ENCODE measurements at places on chromosomes 2 and 18. TPM values are rescaled to one million over a fixed set of nuclear protein-coding genes. Genes with fewer than 3 reads are reported as not detected.

DNA sequence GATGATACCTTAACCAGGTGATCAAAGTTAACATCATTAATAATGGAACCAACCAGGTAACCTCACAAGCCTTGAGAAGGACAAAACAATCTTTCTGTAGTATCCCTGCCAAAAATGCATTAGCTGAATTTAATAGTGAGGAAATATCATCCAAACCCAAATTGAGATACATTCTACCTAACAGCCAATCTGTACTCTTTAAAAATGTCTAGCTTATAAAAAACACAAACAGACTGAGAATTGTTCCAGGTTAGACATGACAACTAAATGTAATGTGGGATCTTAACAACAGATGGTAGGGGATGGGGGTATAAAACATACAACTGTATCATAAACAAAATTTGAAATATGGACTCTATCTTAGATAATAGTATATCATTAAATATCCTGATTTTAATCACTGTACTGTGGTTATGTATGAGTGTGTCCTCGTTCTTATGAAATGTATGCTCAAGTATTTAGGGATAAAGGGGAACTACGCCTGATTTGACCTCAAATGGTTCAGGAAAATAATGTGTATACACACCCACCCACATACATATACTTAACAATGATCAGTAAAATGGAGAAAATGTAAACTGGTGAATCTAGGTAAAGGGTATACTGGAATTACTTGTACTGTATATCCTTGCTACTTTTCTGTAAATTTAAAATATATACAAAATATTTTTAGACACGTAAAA lies 1.7 kb downstream of the FANCL start:
- no peak for DNase-seq
- no peak overlapping the region for H3K4me3 ChIP-seq
- no peak overlapping the region for H3K27ac ChIP-seq
- no peaks in the 10 kb centered on the region for H3K27me3 ChIP-seq

DNA sequence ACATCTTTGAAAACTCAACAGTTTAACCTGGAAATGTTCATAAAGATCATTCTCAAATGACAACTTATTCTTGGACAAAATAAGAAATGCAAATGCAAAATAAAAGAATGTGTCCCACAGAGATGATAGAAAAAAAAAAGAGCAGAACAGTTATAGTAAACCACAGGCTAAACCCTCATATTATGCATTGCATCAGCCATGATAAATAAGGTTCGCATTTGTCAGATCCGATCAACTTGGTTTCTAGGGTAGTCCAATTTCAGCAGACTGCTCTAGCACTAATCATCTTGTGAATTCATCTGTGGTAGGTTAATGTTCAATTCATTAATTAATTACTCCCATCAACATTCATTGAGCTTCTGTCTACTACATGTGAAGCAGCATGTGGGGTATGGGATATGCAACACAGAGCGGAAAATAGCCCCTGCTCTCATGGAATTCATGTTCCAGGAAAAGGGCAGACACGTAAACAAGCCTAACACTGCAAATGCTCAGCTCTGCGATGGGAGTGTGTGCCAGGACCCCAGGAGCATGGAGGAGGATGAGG lies 316.2 kb upstream of the REV1 start:
- H3K27me3 ChIP-seq, result no peaks in the 10 kb centered on the region
- H3K36me3 ChIP-seq, result no peaks in the 10 kb centered on the region
- H3K4me1 ChIP-seq, result no peaks in the 10 kb centered on the region
- no peak overlapping the region for H3K27ac ChIP-seq
- H3K4me3 ChIP-seq, result no peak overlapping the region

- peak overlapping the region; percentile 4 for H3K4me3 ChIP-seq
- no peaks in the 10 kb centered on the region for H3K4me1 ChIP-seq
- H3K27ac ChIP-seq, result no peak overlapping the region
These were observed 5.5 kb upstream of the SFT2D3 start for GRCh38 chr2:127695491-127696472.

GRCh38 chr18:49051311-49051967 lies 100.7 kb upstream of the SMAD7 start:
- no peaks in the 10 kb centered on the region for H3K36me3 ChIP-seq
- no peaks in the 10 kb centered on the region for H3K27me3 ChIP-seq
- DNase-seq, result no peak
- H3K4me3 ChIP-seq, result no peak overlapping the region
- no peaks in the 10 kb centered on the region for H3K4me1 ChIP-seq

- H3K36me3 ChIP-seq, result no peaks in the 10 kb centered on the region
- no peak overlapping the region for H3K27ac ChIP-seq
- H3K4me3 ChIP-seq, result no peak overlapping the region
- no peak for DNase-seq
These were observed 32.6 kb downstream of the BCL2 start for GRCh38 chr18:63286926-63287325.

GRCh38 chr2:88329815-88330603 lies 122.5 kb downstream of the FOXI3 start:
- no peaks in the 10 kb centered on the region for H3K4me1 ChIP-seq
- no peak overlapping the region for H3K27ac ChIP-seq
- peak; percentile 11 for DNase-seq
- H3K4me3 ChIP-seq, result no peak overlapping the region

DNA sequence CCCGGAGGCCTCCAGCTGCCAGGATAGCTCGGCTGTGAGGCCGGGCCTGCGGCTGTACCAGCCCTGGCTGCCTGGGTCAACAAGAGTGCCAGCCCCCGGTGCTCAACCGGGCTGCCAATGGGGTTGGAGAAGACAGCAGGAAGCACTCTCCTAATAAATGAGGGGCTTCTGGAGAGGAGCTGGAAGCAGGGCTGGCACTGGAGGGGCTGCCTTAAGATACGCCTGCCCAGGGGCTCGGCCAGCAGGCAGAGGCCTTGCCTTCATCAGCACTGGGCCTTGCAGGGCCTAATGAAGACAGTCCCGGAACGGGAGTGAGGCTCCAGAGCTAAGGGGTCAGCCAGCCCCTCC lies 73.6 kb downstream of the TEX51 start:
- H3K27ac ChIP-seq, result no peak overlapping the region
- H3K4me3 ChIP-seq, result no peak overlapping the region
- H3K36me3 ChIP-seq, result no peaks in the 10 kb centered on the region
- peaks cover 3% of the 10 kb centered on the region for H3K4me1 ChIP-seq
- no peaks in the 10 kb centered on the region for H3K27me3 ChIP-seq

Gene TPO
- total RNA-seq, result 0.31 TPM

Gene SH2D6
- 0.74 TPM for total RNA-seq

Gene CFC1
- total RNA-seq, result not detected

- H3K27me3 ChIP-seq, result no peaks in the 10 kb centered on the region
- no peak for DNase-seq
- H3K4me3 ChIP-seq, result no peak overlapping the region
- H3K36me3 ChIP-seq, result no peaks in the 10 kb centered on the region
- H3K4me1 ChIP-seq, result no peaks in the 10 kb centered on the region
These were observed 132.5 kb upstream of the SLC8A1 start for GRCh38 chr2:40584432-40584831.

Gene PDE1A
- 5.5 TPM for total RNA-seq

Gene CTAGE1
- total RNA-seq, result not detected

- H3K27ac ChIP-seq, result no peak overlapping the region
- no peaks in the 10 kb centered on the region for H3K27me3 ChIP-seq
- no peak overlapping the region for H3K4me3 ChIP-seq
- peaks cover 11% of the 10 kb centered on the region for H3K4me1 ChIP-seq
These were observed 142.0 kb downstream of the COL6A3 start for GRCh38 chr2:237271698-237272652.

Gene HOXD10
- not detected for total RNA-seq

DNA sequence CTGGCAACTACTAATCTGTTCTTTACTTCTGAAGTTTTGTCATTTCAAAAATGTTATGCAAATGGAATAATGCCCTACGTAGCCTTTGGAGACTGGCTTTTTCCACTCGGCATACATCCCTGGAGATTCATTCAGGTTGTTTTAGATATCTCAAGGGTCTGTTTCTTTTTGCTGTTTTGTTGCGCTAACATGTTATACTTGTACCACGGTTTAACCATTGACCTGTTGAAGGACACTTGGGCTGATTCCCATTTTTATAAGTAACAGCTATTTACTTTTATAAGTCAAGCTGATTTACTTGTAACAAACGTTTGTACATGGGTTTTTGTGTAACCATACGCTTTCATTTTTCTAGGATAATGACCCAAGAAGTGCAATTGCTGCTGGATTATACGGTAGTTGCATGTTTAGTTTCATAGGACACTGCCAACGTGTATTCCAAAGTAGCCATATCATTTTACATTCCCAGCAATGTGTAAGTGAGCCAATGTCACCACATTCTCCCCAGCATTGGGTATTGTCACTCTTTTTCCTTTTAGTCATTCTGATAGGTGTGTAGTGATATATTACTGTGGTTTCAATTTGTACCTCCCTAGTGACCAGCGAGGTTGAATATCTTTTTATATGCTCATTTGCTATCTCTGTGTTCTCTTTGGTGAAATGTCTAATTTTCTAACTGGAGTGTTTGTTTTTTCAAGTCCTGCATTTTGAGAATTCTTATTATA lies 36.5 kb upstream of the STAT4 start:
- H3K36me3 ChIP-seq, result no peaks in the 10 kb centered on the region
- no peak overlapping the region for H3K4me3 ChIP-seq
- H3K4me1 ChIP-seq, result no peaks in the 10 kb centered on the region
- no peak overlapping the region for H3K27ac ChIP-seq

GRCh38 chr18:12049978-12050811 lies 43.4 kb upstream of the ANKRD62 start:
- no peaks in the 10 kb centered on the region for H3K4me1 ChIP-seq
- DNase-seq, result no peak
- H3K4me3 ChIP-seq, result no peak overlapping the region
- H3K27me3 ChIP-seq, result no peaks in the 10 kb centered on the region
- H3K36me3 ChIP-seq, result no peaks in the 10 kb centered on the region

Gene NAT8
- total RNA-seq, result not detected

DNA sequence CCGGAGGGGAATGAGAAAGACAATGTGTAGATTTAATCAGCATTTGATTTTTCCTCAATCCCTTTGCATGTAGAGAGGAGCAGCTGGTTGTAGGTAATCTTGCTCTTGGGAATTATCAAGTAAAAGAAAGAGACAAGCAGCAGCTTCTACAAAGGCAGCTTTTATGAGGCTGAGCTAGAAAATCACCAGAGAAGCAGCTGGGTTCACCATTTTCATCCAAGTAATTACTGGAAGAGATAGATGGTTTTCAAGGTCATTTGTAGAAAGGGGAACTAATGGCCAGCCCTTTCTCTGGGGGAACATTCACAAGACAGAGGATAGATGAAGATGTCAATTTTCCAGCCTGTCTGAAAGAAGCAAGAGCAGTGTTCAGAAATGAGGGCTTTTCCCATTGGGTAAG lies 113.0 kb downstream of the RND3 start:
- H3K27ac ChIP-seq, result no peak overlapping the region
- H3K4me1 ChIP-seq, result no peaks in the 10 kb centered on the region
- H3K4me3 ChIP-seq, result no peak overlapping the region
- no peaks in the 10 kb centered on the region for H3K36me3 ChIP-seq
- H3K27me3 ChIP-seq, result no peaks in the 10 kb centered on the region

GRCh38 chr2:90069290-90069894 lies 1377.9 kb downstream of the RPIA start:
- no peak for DNase-seq
- H3K27me3 ChIP-seq, result no peaks in the 10 kb centered on the region
- H3K27ac ChIP-seq, result no peak overlapping the region
- no peak overlapping the region for H3K4me3 ChIP-seq

DNA sequence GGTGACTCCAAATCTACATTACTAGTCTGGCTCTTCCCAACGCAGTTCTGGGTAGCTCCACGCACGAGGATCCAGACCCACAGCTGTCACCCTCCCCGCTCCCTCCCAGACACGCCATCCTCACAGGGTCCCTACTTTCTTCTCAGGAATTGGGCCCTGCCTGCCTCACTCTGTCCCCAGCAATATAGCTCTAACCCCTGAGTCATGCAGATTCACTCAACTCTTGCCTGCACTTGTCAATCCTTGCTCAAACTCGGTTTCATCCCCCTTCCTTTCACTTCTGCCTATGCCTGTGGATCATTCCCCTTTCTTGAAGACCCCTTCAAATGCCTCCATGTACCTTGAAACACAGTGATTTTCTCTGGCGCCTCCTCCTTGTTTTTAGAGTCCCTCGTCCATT lies 5.0 kb downstream of the ST8SIA5 start:
- H3K4me3 ChIP-seq, result no peak overlapping the region
- peaks cover 8% of the 10 kb centered on the region for H3K4me1 ChIP-seq
- no peak for DNase-seq
- H3K27ac ChIP-seq, result no peak overlapping the region
- peaks cover 28% of the 10 kb centered on the region for H3K27me3 ChIP-seq

GRCh38 chr2:230161184-230161583 lies 58.6 kb downstream of the SP110 start:
- DNase-seq, result no peak
- H3K4me1 ChIP-seq, result no peaks in the 10 kb centered on the region
- no peak overlapping the region for H3K4me3 ChIP-seq
- H3K27me3 ChIP-seq, result no peaks in the 10 kb centered on the region
- H3K36me3 ChIP-seq, result no peaks in the 10 kb centered on the region

GRCh38 chr2:203463266-203463678 lies 71.8 kb downstream of the RAPH1 start:
- peaks cover 13% of the 10 kb centered on the region for H3K4me1 ChIP-seq
- no peak overlapping the region for H3K4me3 ChIP-seq
- H3K27ac ChIP-seq, result no peak overlapping the region
- DNase-seq, result peak; percentile 77
- no peaks in the 10 kb centered on the region for H3K27me3 ChIP-seq

DNA sequence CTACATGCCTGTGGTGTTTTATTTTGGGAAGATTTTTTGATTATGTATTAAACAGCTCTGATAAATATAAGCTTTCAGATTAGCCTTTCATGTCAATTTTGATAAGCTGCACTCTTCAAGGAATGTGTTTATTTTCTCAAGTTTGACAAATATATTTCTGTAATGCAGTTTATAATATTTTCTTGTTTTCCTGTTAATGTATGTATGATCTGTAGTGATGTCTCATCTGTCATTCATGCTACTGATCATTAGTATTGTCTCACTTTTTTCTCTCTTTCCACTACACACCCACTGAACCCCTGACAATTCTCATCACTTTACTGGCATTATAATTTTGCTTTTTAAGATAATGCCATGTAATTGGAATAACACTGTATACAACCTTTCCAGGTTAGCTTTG lies 100.9 kb downstream of the TMEM18 start:
- no peaks in the 10 kb centered on the region for H3K4me1 ChIP-seq
- H3K27me3 ChIP-seq, result no peaks in the 10 kb centered on the region
- no peaks in the 10 kb centered on the region for H3K36me3 ChIP-seq
- no peak overlapping the region for H3K27ac ChIP-seq

Data from lung (tissue), 17 donors.